ENCODE measurements at places on chromosomes 7 and 10.

DNA sequence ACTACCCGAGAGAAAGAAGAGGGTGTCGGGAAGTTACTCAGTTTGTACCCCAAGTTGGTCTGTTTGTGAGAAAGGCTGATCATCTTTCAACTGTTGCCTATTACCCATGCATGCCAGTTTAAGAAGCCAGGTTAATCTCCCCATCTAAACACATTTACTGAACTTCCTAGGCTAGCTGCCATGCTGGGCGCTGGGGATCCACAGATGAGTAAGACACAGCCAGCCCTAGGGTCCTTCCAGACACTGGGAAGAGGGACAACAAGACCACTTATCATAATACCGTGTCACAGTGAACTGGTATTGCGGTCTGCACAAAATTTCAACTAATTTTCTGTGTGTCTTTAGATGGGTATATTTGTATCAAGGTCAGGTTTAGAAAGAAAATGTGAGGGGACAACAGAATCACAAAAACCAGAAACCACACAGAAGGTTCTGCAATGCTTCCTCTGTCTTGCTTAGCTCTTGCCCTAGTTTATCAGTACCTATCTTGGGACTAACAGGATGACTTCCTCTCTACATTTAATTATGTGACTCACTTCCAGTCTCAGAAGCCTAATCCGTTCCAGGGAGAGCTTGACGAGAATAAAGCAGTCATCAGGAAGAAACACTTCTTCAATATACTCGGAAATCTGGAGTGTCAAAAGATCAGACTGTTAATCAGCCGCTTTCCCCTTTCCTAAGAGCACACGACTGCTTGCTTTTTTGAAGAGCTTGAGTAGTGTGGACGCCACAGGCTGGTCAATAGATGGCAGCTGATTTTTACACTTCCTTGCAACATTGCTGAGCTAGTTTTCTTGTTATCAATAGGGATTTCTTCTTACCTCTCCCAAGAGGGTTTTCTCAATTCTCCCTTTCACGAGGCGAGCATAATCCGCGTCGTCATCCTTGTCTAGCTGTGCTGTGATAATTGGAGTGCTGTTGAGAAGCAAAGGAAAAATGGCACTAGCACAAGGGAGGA is 45.7 kb downstream of the POLR3A start:
- H3K27ac ChIP-seq: no peak overlapping the region
- H3K4me3 ChIP-seq: no peak overlapping the region
- peaks cover 100% of the 10 kb centered on the region for H3K36me3 ChIP-seq

DNA sequence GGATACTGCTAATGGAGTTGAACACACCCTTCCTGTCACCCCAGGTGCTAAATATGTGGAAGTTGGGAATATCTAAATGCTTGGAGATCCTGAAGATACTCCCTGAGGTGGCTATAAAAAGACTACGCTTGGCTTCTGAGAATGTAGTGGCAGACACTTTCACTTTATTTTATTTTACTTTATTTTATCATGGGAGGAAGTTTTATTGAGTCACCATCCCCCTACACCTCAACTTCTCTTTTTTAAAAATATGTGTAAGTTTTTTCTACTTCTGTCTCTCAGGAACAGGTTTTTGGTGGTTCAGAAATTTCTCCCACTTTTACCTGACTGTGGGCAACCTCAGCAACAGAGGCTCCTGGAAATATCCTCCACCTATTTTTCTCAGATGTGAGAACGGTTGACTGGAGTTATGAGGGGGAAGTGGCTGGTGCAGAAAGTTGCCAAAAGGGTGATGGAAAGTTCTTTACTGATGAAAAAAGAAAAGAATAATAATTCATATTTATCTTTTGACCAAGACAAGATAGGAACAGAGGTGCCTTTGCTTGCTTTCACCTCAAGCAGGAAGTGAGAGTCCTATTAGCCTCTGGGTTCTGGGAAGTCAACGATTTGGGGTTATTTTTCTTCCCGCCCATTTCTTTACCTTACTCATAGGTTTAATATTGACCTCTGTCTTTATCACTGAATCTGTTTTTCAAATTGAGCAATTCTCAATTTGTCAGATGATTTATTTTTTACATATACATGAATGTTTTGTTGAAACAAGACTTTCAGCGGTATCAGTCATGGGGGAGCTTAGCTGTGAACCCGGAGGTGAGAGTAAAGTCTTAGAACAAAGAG is 103.6 kb downstream of the AHR start:
- H3K27ac ChIP-seq: no peak overlapping the region
- H3K4me1 ChIP-seq: no peaks in the 10 kb centered on the region
- no peak overlapping the region for H3K4me3 ChIP-seq
- DNase-seq: no peak
- H3K27me3 ChIP-seq: no peaks in the 10 kb centered on the region

DNA sequence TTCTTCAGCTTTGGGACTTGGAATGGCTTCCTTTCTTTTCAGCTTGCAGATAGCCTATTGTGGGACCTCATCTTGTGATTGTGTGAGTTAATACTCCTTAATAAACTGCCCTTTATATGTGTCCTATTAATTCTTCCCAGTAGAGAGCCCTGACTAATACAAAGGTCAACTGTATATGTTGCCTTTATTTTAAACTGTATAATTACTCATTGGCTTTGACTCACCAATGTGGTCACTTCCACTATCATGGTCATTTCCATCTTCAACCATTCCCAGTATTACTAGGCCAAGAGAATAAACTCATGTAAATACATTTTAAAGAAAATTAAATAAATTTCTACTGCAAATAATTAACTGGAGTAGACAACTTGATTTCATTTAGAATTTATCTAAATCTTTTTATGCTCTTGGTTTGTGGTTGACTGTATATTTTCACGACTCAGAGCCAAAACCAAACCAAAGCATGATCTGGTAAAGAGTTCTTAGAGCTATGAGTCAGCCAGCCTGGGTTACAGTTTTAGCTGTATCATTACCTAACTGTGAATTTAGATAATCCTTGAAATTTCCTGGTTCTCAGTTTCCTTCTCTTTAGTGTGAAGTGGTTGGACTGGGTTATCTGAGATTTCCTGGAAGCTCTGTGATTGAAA is 188.4 kb downstream of the PPP1R3A start:
- H3K27ac ChIP-seq: no peak overlapping the region
- DNase-seq: no peak
- no peak overlapping the region for H3K4me3 ChIP-seq

GRCh38 chr7:32056767-32057166 is 13.4 kb downstream of the PDE1C start:
- no peaks in the 10 kb centered on the region for H3K36me3 ChIP-seq
- no peak for DNase-seq
- H3K4me1 ChIP-seq: peaks cover 7% of the 10 kb centered on the region
- no peak overlapping the region for H3K27ac ChIP-seq
- H3K27me3 ChIP-seq: no peaks in the 10 kb centered on the region
